ENCODE measurements at places on chromosomes 12 and 14. TPM values are rescaled to one million over a fixed set of nuclear protein-coding genes. Genes with fewer than 3 reads are reported as not detected.

Gene PRPH
- 1.1 TPM for polyA plus RNA-seq

Gene ACSS3
- polyA plus RNA-seq = 14.4 TPM

Gene PCED1B
- 6.2 TPM for polyA plus RNA-seq

Gene SLC15A4
- polyA plus RNA-seq = 26.6 TPM

Gene RGS6
- 0.33 TPM for polyA plus RNA-seq

All from H1 (cell line).